ENCODE measurements at places on chromosomes 1 and 21.

DNA sequence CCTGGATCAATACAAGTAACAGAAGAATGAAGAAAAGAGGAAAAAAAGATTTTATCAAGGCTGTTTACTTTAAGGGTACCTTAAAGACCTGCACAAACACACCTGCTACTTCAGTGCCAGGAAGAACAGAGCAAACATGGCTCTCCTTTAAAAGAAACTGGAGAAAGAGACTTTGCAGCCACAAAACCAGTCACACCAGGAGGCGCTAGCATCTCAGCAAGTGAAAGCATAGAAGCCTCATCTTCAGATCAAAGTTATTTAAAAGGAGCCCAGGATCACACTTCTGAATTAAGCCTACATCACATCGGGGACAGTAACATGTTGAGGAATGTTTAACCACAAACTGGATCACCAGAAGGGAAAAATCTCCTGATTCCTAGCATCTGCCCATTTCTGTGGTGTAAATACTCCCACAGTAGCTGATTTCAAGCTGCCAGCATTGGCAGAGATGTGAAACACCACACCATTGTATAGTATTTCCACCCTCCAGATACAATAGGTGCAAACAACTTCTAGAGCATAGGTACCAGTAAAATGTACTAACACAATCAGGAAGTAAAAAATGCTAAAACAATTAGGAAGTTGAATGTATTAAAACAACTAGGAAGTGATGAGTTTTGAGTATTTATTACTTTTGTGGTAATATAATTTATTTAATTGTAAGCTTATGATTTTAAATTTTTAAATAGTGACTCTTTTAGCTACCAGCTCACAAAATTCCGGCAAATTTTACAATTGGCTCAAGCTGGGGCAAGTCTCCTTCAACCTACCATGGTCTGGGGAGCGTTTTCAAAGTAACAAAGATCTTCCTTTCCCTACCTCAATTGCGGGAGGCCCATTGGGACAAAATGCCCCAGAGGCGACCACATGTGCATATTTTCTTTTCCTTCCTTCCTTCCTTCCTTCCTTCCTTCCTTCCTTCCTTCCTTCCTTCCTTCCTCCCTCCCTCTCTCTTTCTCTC is 105.3 kb upstream of the CLDN14 start:
- no peak for DNase-seq
- H3K27me3 ChIP-seq, result peaks cover 5% of the 10 kb centered on the region
- H3K4me3 ChIP-seq, result no peak overlapping the region
- H3K27ac ChIP-seq, result peak overlapping the region; percentile 90
- peaks cover 15% of the 10 kb centered on the region for H3K4me1 ChIP-seq

DNA sequence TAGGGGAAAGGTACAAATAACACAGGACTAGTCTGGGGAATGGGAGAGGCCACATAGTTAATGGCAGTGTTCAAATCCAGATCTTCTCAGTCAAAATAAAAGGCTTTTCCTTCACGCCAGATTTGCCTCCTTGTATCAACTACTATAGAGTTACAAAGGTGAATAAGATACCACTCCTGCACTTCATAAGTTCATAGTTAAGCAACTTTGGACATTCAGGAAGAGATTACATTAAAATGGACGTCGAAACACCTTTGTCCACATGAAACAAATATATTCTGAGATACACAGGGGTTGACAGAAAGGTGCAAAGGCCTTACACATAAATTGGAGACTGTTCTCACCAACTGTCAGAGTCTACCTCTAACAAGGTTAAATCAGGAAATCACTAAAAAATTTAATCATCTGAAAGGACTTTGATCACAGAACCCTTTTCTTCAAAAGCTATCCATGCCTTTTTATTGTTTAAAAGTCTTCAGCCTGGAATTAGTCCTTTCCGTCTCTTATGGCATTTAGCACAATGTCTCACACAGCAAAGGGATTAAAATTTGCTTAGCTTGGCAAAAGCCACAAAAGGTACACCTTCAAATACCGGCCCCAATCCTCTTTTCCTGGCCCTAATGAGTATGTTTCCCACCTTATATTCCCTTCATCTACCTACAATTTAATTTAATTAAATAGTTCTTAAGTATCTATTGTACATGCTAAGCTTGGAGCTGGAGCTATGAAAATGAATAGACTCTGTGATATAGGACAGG is 8.1 kb downstream of the F5 start:
- no peaks in the 10 kb centered on the region for H3K36me3 ChIP-seq
- no peak overlapping the region for H3K27ac ChIP-seq
- no peak for DNase-seq
- H3K27me3 ChIP-seq, result no peaks in the 10 kb centered on the region

GRCh38 chr1:40818264-40818961 is 34.8 kb downstream of the KCNQ4 start:
- peak overlapping the region; percentile 58 for H3K4me3 ChIP-seq
- H3K36me3 ChIP-seq, result no peaks in the 10 kb centered on the region
- peaks cover 33% of the 10 kb centered on the region for H3K27me3 ChIP-seq
- H3K27ac ChIP-seq, result no peak overlapping the region
- peaks cover 16% of the 10 kb centered on the region for H3K4me1 ChIP-seq

GRCh38 chr1:201885531-201886075 is 3.1 kb upstream of the SHISA4 start:
- no peak overlapping the region for H3K4me3 ChIP-seq
- H3K36me3 ChIP-seq, result no peaks in the 10 kb centered on the region
- DNase-seq, result no peak
- no peak overlapping the region for H3K27ac ChIP-seq
- H3K27me3 ChIP-seq, result peaks cover 35% of the 10 kb centered on the region

DNA sequence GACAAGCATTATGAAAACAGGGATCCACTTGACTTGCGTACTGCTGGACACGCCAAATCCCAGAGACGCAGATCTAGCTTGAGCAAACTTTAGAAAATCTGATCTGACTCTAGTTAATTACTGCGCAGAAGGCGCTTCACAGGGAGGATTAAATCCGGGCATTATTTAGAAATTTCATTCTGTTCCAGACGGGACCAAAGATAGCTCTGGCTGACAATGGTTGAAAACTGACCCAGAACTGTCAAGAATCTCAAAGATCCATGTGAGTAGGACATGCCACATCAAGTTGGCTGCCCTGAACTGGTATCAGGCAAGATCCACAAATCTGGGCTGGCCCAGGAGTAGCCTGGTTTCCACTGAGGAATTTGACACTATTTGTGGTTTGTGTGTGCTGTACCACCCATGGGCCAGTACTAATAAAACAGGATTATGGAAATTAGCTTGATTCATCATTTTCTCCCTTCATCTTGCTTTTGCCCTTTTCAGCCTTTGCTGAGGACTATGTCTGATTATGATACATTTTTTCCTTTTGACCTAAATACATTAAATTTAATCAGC is 171.0 kb downstream of the VAV3 start:
- DNase-seq, result no peak
- no peaks in the 10 kb centered on the region for H3K4me1 ChIP-seq
- no peaks in the 10 kb centered on the region for H3K36me3 ChIP-seq
- H3K27me3 ChIP-seq, result peaks cover 18% of the 10 kb centered on the region

- DNase-seq, result no peak
- no peak overlapping the region for H3K27ac ChIP-seq
- H3K36me3 ChIP-seq, result no peaks in the 10 kb centered on the region
Measured at GRCh38 chr1:53430779-53431178, 28.4 kb upstream of the DMRTB1 start.

DNA sequence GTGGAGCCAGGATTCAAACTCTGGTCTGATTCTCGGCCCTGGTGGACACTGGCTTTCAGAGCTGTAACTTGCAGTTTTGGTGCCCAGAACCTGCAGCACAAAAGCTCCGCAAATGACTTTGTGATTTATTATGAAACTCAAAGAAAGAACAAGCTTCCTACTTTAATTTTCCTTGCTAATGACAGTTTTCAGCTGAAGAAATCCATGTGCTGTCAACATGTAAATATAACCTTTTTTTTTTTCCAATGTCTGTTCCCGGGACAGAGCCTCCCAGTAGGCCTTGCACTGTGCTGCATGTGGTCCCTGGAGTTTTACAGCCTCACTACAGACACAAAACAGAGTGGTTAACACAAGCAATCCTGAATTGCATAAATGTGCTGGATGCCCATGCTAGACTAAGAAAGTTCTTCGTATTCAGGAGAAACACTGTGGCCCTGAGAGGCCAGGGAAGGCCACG is 62.3 kb upstream of the ANGPTL1 start:
- no peaks in the 10 kb centered on the region for H3K27me3 ChIP-seq
- peak overlapping the region; percentile 21 for H3K27ac ChIP-seq
- peaks cover 6% of the 10 kb centered on the region for H3K4me1 ChIP-seq

DNA sequence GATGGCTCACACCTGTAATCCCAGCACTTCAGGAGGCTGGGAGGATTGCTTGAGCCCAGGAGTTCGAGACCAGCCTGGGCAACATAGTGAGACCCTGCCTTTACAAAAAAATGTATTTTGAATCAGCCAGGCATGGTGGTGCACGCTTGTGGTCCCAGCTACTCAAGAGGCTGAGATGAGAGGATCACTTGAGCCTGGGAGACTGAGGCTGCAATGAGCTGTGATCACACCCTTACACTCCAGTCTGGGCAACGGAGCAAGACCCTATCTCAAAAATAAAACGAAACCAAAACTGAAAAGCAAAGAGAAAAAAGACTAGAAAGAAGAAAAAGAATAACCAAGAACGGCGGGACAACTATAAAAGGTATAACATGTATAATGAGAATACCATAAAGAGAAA is 15.4 kb upstream of the WNT2B start:
- DNase-seq, result no peak
- no peaks in the 10 kb centered on the region for H3K36me3 ChIP-seq
- H3K4me3 ChIP-seq, result no peak overlapping the region
- peaks cover 26% of the 10 kb centered on the region for H3K27me3 ChIP-seq
- H3K27ac ChIP-seq, result no peak overlapping the region

- H3K4me3 ChIP-seq, result no peak overlapping the region
- no peak overlapping the region for H3K27ac ChIP-seq
- no peaks in the 10 kb centered on the region for H3K4me1 ChIP-seq
Measured at GRCh38 chr1:83882906-83883305, 116.0 kb downstream of the TTLL7 start.

- H3K4me1 ChIP-seq, result peaks cover 46% of the 10 kb centered on the region
- H3K27me3 ChIP-seq, result no peaks in the 10 kb centered on the region
- no peak for DNase-seq
- no peaks in the 10 kb centered on the region for H3K36me3 ChIP-seq
Measured at GRCh38 chr21:37369307-37369854, 2.8 kb downstream of the DYRK1A start.

DNA sequence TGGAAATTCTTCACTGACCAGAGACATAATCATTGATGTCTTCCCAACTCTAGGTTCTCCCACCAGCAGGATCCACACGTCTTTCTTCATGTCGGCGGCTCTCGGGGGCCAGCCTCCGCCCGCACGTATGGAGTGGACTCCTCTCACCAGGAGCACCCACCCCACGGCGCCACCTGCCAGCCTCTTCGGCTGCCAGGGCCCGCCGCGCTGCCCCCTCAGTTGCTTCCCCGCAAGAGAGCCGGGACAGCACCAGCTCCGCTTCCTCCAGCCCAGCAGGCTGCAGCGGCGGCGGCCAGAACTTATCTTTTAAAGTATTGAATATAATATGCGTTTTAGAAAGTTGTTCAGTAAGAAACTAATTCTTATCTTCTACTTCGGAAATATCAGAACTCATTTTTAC is 273.5 kb downstream of the LIPI start:
- no peak overlapping the region for H3K4me3 ChIP-seq
- H3K4me1 ChIP-seq, result no peaks in the 10 kb centered on the region
- no peak overlapping the region for H3K27ac ChIP-seq
- no peaks in the 10 kb centered on the region for H3K36me3 ChIP-seq
- no peaks in the 10 kb centered on the region for H3K27me3 ChIP-seq
- DNase-seq, result no peak

DNA sequence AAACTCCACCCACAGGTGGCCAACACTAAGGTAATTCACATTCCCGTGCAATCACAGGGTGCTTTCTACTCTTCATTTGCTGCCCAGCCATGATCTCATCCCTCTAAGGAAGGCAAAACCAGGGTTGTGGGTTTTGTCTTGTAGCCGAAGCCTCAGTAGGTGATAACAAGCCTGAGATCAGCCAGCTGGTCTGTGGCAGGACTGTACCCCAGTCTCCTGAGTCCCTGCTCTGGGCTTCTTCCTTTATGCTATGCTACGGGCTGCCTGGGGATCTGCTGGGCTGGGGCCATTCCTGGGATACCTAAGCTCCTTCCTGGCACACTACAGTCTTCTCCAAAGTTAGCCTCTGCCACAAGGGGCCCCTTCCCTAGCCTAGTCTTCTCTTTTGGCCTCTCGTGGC is 9.8 kb downstream of the PPFIA4 start:
- H3K4me1 ChIP-seq, result no peaks in the 10 kb centered on the region
- no peak for DNase-seq
- H3K4me3 ChIP-seq, result no peak overlapping the region
- peaks cover 52% of the 10 kb centered on the region for H3K27me3 ChIP-seq
- H3K36me3 ChIP-seq, result no peaks in the 10 kb centered on the region

GRCh38 chr1:78069784-78070183 is 24.0 kb downstream of the GIPC2 start:
- H3K4me3 ChIP-seq, result no peak overlapping the region
- DNase-seq, result no peak
- peaks cover 12% of the 10 kb centered on the region for H3K4me1 ChIP-seq
- H3K36me3 ChIP-seq, result no peaks in the 10 kb centered on the region
- H3K27me3 ChIP-seq, result no peaks in the 10 kb centered on the region

GRCh38 chr21:39265603-39266002 is 47.8 kb downstream of the BRWD1 start:
- no peaks in the 10 kb centered on the region for H3K27me3 ChIP-seq
- H3K27ac ChIP-seq, result no peak overlapping the region
- H3K36me3 ChIP-seq, result peaks cover 27% of the 10 kb centered on the region
- no peak for DNase-seq
- H3K4me3 ChIP-seq, result no peak overlapping the region
- H3K4me1 ChIP-seq, result no peaks in the 10 kb centered on the region

GRCh38 chr1:24382165-24382577 is 31.4 kb downstream of the STPG1 start:
- H3K4me3 ChIP-seq, result no peak overlapping the region
- peaks cover 25% of the 10 kb centered on the region for H3K4me1 ChIP-seq
- DNase-seq, result no peak
- H3K27ac ChIP-seq, result no peak overlapping the region
- peaks cover 33% of the 10 kb centered on the region for H3K36me3 ChIP-seq
- H3K27me3 ChIP-seq, result no peaks in the 10 kb centered on the region

- no peaks in the 10 kb centered on the region for H3K27me3 ChIP-seq
- H3K4me1 ChIP-seq, result peaks cover 5% of the 10 kb centered on the region
- H3K36me3 ChIP-seq, result no peaks in the 10 kb centered on the region
- no peak for DNase-seq
Measured at GRCh38 chr1:205199090-205199930, 12.2 kb downstream of the DSTYK start.

DNA sequence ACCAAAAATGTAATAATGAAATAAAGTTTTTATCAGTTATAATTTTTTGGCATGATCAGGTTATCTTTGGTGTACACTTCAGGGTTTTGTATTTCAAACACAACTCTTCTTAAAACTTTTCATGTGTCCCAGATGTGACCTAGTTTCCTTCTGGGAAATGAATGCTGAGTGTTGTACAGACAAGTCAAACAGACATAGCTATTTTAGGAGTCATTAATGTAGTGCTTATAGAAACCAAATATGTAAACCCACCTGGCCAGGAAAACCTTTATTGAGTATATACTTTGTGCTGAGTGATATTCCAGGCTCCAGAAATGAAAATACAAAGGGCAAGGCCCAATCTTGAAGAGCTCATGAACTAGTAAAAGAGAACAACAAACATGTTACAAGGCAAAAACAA is 25.9 kb upstream of the HOOK1 start:
- peaks cover 3% of the 10 kb centered on the region for H3K36me3 ChIP-seq
- H3K4me3 ChIP-seq, result no peak overlapping the region
- no peaks in the 10 kb centered on the region for H3K4me1 ChIP-seq
- no peaks in the 10 kb centered on the region for H3K27me3 ChIP-seq
- H3K27ac ChIP-seq, result no peak overlapping the region

GRCh38 chr1:209353053-209353452 is 230.5 kb upstream of the CAMK1G start:
- H3K4me1 ChIP-seq, result no peaks in the 10 kb centered on the region
- no peak for DNase-seq
- H3K36me3 ChIP-seq, result no peaks in the 10 kb centered on the region
- peaks cover 11% of the 10 kb centered on the region for H3K27me3 ChIP-seq
